ENCODE measurements at places on chromosomes 3 and 15.

DNA sequence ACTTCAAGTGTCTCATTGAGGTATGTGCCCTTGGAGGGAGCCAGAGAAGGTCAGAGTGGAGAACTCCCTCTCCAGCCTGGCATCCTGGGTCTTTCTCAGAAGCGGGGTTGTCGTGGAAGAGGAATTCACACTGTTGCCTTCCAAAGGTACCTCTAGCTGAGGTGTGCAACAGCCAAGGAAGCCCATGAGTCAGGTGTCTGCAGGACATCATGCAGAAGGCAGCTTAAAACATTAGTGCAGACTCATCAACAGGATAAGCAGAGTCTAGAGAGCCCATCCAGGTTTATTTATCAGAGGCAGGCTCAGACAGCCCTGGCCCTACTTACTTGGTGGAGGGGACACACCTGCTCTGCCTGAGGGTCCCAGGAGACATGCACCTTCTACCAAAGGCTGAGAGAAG lies 95.6 kb upstream of the TPM1 start:
- no peak for DNase-seq

- DNase-seq, result no peak
These were observed 125.1 kb downstream of the CLASP2 start for GRCh38 chr3:33592999-33593398.

GRCh38 chr3:129016720-129017483 lies 15.8 kb downstream of the EFCC1 start:
- peak; percentile 76 for DNase-seq

GRCh38 chr15:90790561-90790960 lies 73.4 kb downstream of the BLM start:
- DNase-seq, result no peak

- no peak for DNase-seq
These were observed 57.5 kb downstream of the RBMS3 start for GRCh38 chr3:29338377-29338776.

- peak; percentile 49 for DNase-seq
These were observed 10.3 kb downstream of the RASGRP1 start for GRCh38 chr15:38554354-38554753.

DNA sequence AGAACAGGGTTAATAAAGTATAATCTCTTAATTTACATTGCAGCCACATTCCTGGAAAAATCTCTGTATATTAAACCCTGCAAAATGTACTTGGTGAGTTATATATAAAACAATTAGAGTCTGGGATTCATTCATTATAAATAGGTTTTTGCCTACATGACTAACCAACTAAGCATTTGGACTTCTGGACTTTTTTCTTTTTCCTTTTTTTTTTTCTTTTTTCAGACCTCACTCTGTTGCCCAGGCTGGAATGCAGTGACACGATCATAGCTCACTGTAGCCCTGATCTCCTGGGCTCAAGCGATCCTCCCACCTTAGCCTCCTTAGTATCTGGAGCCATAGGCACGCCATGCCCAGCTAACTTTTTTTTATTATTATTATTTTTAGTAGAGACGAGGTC lies 4.5 kb downstream of the DNAJC13 start:
- DNase-seq, result no peak

- DNase-seq, result no peak
These were observed 48.2 kb upstream of the BOC start for GRCh38 chr3:113163152-113163551.

DNA sequence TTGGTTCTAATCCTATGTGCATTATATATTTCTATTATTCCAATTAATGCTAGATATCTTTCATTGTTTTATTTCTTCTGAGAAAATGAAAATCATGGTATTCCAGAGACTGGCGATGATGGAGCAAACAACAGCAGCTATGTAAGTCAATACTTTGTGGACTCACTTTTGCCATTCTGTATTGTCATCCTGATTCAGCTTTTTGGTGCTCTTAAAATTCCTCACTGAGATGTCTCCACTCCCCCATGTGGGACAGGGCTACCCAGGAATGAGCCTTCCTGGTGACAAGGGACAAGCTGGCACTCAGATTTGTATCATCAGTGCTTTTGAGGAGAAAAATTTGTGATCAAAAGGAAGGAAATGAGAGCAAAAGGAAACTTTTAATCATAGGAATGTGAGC lies 56.7 kb upstream of the XCR1 start:
- no peak for DNase-seq

DNA sequence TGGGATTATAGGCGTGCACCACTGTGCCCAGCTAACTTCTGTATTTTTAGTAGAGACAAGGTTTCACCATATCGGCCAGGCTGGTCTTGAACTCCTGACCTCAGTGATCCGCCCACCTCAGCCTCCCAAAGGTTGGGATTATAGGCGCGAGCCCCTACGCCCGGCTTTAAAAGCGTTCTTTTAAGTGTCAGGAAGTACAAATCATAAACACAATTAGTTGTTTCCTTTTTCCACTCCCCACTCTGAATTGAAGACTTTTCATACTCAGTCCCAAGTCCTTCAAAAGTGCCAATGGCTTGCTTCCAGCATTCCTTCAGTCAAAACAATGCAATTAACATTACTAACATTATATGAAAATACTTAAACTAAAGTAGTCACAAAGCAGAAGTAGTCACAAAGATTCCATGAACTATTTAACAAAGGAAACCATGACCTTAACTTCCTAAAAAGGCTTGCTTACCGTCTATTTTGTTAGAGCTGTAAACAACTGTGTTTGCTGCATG lies 8.1 kb downstream of the WDR82 start:
- no peak for DNase-seq

DNA sequence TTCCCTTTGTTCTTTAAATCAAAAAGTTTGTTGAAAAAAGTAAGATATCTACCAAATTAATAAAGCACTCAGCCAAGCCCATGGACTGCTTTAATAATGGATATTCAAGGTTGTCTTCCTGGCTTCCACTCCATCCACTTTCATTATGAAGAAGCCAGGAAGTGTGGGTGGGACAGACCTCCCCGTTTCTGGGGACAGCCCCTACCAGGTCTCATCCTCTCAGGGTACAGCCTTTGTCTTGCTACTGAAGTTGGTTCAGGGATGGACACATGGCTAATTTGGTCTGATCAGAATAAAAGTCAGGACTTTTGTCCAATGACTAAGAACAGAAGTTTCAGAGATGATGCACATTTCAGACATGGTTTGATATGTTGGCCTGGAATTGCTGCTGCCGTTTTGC lies 32.6 kb downstream of the CCNB2 start:
- peak; percentile 30 for DNase-seq

DNA sequence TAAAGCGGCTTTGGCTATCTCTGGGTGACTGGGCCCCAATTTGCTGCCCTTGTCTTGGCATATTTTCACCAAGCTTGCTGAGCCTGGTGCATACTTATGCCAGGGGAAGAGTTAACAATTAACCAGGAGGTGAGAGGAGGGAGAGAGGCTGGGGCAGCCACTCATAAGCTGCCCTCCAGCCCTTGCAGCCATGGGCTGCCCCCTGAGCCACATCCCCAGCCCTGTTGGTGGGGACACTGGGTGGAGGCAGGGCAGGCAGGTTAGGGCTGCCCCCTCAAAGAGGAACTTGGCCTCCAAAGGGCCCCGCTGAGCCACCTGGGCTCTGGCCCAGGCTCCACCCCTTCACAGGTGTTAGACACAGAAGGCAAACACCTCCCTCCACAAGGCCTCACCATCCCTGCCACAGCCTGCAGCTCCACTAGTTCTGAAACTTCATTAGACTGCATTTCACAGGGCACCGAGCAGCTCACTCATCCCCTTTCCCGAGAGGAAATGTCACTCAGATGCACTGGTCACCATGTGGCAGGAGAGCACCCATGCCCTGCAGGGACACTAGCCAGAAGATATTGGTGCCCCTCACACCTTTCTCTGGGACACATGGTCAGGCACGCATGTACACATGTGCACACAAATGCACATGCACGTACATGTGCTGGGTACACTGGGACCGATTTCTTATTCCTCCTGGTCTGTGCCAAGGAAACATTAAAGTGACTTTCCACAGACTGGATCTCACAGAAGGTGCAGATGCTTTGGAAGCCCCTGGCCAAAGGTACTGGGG lies 20.2 kb downstream of the AMOTL2 start:
- no peak for DNase-seq

GRCh38 chr3:195040773-195041520 lies 230.0 kb downstream of the XXYLT1 start:
- DNase-seq, result no peak

DNA sequence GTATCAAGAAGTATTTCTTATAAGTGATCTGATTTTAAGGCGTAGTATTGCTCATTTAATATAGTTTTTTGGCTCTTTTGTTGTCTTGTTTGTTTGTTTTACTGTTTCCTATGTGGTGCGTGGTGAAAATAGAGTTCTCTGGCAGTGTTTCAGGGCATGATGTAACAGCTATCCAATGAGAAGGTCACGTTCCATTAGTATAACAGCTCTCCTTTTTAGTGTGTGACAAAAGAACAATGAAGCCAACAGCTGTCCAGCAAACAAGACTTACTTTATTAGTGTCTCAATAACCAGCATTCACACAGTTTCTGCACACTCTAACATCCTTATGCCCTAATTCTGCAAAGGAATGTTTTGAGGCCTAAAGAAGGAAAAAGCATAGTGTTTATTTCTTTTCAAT lies 127.9 kb downstream of the SLC25A26 start:
- DNase-seq, result no peak

DNA sequence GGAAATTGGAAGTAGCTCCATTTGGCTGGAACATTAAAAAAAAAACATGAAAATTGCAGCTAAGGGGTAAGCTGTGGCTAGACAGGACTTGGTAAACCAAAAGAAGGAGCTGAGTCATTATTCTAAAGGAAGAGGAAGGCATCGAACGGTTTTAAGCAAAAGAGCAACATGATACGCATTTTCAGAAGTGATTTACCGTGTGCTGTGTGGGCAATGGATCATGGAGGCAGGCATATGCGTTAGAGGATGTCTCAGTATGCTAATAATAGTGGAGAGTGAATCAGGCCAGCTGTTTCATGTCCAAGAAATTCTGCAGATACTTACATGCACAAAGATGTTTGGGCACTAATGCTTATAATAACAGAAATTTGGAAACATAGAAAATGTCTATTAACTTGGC lies 409.1 kb upstream of the ATP11B start:
- no peak for DNase-seq
